Occipital lobe (tissue), 3 donors: ENCODE measurements at places on chromosomes 2 and 18. TPM values are rescaled to one million over a fixed set of nuclear protein-coding genes. Genes with fewer than 3 reads are reported as not detected.
A peak's percentile ranks its signal among the peaks of the same experiment; 100 is the strongest.

Gene MYOM1
- total RNA-seq, result 2.3 TPM

Gene SLC4A3
- 32.1 TPM for total RNA-seq

Gene MLPH
- 0.94 TPM for total RNA-seq

Gene DPYSL5
- total RNA-seq, result 128 TPM

Gene CDH19
- under 0.01 TPM for total RNA-seq

Gene FSHR
- not detected for total RNA-seq

DNA sequence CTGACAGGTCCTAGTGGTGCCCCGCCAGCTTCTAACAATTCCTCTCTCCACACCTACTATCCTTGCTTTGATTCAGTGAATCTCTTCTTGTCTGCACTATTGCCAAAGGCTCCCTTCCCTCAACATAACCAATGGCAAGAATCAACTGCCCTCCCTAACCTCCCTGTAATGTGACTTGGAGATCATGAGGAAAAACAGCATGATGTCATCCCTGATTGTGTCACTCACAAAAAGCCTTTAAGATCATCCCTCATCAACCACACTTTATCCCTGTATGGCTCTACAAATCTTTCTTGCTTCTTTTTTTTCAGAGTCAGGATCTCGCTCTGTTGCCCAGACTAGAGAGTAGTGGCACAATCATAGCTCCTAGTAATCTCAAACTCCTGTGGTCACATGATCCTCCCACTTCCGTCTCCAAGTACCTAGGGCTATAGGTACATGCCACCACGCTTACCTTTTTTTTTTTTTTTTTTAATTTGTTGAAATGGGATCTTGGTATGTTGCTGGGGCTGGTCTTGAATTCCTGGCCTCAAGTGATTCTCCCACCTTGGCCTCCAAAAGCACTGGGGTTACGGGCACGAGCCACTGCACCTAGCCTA is 19.7 kb downstream of the SAP130 start:
- DNase-seq, result no peak

DNA sequence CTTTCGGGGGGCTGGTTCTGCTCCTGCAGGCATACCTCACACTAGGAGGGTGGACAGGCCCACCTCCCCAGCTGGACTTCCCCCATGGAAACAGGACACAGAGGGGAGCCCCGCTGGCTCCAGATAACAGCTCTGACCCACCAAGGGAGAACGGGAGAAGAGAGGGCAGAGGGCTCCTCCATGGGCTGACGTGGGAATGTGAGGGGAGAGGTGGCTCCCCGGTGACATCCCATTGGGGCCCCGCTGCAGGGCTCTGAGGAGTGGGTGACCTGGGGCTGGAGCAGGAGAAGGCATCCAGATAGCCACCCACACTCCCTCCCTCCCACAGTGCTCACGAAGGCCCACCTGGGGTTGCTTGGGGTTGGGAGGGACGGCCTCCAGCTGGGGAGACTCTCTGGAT is 45.9 kb downstream of the FBLN7 start:
- DNase-seq, result no peak

GRCh38 chr2:36369163-36369562 is 13.6 kb downstream of the CRIM1 start:
- no peak for DNase-seq

GRCh38 chr2:190270298-190270697 is 49.3 kb downstream of the HIBCH start:
- no peak for DNase-seq

- no peak for DNase-seq
Measured at GRCh38 chr18:9240270-9240669, 94.3 kb upstream of the TWSG1 start.

DNA sequence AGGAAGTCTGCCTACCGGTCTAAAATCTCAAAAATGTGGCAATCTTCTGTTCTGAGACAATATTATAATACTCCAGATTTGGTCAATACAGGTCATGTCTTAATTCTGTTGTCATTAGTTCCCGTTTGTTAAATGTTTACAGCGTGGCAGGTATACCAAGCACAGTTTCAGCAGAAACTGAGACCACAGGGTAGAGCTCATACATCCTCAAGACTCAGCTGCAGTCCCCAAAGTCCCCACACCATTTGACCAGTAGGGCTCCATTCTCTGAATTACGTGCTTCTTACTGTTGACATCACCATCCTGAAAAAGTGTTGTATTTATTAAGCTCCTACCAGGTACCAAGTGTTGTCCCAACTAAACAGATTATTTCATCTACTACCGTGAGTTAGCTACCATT is 157.1 kb downstream of the MC4R start:
- no peak for DNase-seq

DNA sequence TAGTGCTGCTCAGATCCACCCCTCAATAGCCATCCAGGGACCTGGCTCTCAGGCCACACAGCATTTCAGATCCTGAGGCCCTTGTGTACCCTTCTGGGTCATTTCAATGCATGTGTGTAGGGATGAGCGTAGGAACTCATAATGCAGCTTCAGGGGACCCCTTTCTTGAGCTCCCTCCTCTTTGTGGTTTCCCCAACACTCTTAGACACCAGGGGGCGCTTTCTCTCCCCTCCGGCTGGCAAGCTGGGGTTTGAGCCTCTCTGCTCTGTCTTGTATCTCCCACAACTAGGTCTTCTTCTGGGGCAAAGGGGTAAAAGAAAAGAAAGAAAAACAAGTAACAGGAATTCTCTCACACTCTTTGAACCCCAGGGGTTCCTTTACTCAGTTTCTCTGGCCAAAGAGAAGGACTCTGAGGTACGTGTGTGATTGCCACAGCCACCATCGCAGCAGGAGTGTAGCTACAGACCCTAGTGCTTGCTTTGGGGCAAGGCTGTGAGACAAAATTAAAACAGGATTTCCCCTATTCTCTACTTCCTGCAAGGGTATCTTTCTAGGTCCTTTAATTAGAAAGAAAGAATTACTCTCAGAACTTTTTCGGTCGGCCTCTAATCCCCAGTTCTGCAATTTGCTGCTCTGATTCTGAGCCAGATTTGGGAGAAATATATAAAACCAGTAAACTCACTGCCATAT is 38.0 kb downstream of the CABYR start:
- peak; percentile 28 for DNase-seq

DNA sequence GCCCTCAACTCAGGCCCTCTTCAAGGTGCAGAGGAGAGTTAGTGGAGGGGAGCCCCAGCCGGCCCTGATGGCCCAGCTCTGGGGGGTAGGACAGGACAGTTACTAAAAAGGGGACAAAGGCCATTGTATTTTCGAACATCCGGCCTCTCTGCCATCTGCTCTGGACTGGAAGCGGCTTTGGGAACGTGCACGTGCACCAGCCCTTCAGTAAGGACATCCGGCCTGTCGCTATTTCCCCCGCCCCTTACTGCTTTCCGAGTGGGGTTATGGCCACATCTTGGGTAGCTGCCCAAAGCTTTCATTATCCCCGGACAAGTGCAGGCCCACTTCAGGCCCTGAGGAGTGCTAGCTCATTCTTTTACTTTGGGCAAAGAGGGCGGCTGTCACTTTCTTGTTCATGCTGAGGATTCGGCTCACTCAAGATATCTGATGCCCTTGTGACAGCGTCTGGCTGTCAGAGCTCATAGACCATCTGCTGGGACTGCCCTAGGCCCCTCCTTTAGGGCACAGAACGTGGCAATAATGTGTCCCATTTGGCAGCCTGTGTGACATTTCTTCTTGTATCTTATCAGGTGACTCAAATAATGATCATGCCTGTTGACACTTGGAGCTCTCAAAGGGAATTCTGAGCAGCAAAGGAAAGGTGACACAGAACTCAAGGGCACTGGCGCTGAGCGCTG is 17.5 kb downstream of the SLC4A3 start:
- no peak for DNase-seq

GRCh38 chr18:76530846-76531245 is 35.8 kb upstream of the ZNF516 start:
- DNase-seq, result no peak

DNA sequence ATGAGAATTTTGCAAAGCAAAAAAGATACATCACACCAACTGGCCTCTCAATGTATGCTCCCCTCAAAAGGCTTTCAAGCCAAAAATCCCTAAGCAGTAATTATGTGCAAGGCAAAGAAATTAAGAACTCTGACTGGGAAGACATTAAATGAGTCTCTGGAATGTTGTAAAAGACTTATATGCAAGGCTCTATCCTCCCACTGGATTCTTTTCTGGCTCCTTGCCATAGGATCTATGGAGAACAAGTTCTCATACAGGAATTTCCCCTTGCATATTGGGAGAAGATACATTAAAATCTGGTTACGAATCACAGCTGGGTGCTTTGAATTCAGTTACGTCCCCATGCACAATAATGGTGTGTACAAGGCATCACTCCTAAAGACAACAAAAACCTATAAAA is 73.4 kb upstream of the ATL2 start:
- no peak for DNase-seq

- no peak for DNase-seq
Measured at GRCh38 chr2:111184725-111185310, 64.1 kb downstream of the BCL2L11 start.

GRCh38 chr2:138962686-138963085 is 182.5 kb upstream of the NXPH2 start:
- DNase-seq, result no peak
